Daoy (cell line): ENCODE measurements at places on chromosomes 5 and 9.

DNA sequence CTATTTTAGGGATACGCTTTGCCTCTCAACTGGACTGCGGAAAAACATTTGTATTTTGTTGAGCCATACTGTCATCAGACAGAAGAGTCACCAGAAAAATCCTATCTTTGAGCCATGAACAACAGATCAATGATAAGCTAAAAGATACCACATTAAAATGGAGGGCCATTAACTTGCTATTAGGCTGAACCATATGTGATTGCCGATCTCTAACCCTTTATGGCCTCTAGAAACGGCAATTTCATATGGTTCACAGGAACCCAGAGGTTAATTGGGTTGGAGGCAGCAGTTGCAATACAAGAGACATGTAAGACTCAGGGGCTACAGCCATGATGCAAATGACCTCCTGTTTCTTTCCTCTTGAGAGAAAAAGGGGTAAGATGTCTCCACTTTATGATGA, 69.8 kb downstream of the MYO10 start:
- DNase-seq: no peak

DNA sequence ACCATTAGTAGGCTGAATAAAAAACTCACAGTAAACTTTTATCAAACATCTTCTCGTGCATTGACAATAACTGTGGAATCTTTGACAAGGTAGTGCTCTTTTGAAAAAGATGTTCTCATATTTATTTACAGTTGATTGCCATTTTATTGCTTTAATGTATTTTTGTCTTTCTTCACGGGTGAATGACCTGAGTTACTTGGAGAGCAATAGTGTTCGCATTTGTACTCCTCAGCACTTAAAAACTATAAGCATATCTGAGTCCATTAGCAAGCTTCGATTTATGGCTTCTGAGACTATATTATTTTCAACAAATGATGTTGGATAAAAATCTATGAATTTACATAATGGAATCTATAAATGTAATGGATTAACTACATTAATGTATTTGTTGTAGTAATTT, 1012.3 kb downstream of the CDH9 start:
- no peak for DNase-seq

DNA sequence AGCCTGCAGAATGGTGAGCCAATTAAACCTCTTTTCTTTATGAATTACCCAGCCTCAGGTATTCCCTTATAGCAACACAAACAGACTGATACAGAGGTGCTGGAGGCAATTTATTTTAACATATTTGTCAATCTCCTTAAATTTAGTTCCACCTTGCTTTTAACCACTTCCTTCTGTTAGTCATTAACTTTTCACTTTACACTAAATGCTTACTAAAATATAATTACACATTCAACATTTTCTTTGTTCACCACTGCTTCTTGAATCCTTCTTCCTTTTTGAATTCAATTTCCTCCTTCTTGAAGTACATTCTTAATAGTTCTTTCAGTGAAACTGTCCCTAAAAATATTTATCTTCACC, 39.4 kb downstream of the LYRM7 start:
- DNase-seq: no peak

GRCh38 chr5:142164315-142164714, 55.7 kb downstream of the NDFIP1 start:
- DNase-seq: no peak

GRCh38 chr5:74560245-74560644, 80.3 kb downstream of the ENC1 start:
- no peak for DNase-seq

DNA sequence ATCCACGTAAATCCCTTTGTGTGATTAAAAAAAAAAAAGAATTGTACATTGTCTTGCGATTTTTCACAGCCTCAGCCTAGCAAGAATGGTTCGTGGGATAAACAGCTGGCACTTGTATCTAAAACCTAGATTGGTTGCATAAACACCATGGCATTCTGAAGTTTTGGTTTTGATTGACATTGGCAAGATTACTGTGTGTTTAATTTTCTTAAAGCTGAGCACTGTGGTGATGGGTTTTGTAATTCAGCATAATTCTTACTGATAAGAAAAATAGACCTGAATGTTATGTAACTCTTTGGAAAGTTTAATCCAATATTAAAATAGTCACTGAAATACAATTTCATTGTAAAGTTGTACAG, 23.4 kb upstream of the ANKRD18A start:
- DNase-seq: no peak

DNA sequence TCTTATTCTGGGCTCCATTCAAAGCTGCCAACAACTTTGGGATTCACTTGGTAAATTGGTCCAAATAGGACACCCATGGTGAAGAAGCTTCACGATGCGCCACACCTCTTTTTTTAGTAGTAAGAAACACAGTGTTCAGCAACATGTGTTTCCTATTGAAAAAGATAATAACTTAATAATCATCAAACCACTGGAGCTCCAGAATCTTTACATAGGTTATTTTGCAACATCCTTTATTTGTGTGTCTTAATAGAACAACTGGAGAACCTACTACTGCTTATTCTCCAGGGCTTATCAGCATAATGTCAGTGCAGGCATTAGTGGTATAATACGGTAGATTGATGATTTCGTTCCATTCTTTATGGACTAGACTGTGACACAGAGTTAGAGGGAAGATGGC, 63.3 kb upstream of the DAPK1 start:
- DNase-seq: no peak

- no peak for DNase-seq
Measured at GRCh38 chr9:70069704-70070103, 26.1 kb downstream of the MAMDC2 start.

GRCh38 chr9:126055381-126055985, 271.1 kb upstream of the MVB12B start:
- DNase-seq: peak; percentile 84

- no peak for DNase-seq
Measured at GRCh38 chr5:1658665-1659064, 134.9 kb upstream of the LPCAT1 start.

GRCh38 chr9:14766299-14766698, 43.8 kb upstream of the CER1 start:
- DNase-seq: no peak

DNA sequence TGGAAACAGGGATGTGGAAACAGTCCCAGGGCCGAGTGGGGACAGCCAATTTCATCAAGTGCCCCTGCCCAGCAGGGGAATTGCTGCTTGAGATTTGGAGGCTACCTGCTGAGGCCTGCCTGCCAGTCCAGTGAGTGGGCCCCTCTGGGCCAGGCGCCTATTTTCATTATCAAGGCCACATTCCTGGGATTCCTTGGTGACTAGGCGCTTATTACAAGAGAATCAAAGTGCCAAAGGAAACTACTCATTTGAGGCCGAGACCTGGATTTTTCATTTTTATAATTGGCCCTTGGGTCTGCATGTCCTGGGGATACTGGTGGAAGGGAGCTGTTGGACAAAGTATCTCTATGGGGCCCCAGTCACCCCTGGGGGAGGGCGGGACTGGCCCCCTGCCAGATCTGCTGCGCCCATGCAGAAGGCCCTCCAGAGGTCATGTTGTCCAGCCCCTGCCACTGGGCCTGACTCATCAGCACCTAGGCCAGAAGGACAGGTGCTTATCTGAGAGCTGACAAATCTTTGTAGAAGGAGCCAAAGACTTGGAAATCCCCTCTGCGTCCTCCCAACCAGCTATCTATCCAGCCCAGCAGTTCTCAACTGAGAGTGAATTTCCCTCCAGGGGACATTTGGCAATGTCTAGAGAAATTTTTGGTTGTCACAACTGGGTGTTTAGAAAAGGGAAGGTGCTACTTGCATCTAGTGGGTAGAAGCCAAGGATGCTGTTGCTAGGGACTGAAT, 45.6 kb downstream of the FOXI1 start:
- peak; percentile 86 for DNase-seq

DNA sequence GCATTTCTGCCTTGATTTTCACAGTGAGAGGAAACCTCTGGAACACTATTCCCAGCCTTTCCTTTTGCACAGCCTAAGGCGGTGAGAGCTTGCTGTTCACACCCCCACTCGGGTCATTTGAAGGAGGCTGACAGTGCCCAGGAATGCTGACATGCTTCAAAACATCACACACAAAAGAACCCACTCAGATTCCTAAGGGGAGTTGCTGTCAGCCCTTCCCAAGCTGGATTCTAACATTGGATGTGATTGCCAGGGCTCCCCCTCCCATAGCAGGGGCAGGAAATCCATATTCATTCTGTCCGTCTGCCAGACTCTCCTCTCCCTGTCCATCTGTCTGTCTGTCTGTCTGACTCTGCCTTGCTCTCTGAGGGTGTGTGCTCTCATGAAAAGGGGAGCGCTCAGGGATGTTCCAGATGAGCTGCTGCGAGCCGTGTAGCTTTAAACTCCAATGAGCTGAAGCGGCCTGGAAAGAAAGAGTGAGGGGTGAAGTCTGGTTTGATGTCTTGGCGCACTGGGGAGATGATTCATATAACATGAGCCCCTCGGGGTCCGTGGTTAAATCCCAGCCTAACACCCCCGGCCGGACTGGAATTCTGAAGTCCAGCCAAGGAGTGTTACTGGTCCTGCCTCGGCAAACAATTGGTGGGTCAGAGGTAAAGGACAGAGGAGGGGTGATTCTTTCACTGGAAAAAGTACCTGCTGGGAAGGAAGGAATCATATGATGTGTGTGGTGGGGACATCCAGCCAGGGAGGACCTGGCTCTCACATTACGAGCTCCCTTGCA, 517.0 kb downstream of the CCDC171 start:
- peak; percentile 30 for DNase-seq

GRCh38 chr5:170159101-170159698, 53.5 kb downstream of the FOXI1 start:
- peak; percentile 56 for DNase-seq

GRCh38 chr5:57437976-57438805, 44.4 kb downstream of the ACTBL2 start:
- DNase-seq: no peak

GRCh38 chr5:139745800-139746690, 49.6 kb upstream of the PSD2 start:
- DNase-seq: peak; percentile 96

- no peak for DNase-seq
Measured at GRCh38 chr5:56306433-56307150, 73.5 kb upstream of the ANKRD55 start.

DNA sequence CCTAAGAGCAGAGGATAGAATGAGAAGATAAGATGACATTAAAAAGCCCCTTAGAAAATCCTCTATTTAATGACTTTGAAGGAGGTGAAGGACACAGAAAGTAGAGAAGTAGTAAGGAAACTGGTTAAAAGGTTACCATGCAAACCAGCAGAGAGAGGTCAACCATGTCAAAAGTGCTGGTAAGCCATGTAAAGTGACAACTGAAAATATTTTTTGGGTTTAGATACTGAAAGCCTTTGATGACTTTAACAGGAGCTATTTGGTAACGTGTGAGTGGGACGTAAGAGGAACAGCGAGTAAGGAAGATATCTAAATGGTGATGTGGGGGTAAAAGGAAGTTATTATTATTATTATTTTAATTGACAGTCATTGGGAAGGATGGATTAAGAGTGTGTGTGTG, 56.9 kb downstream of the MACIR start:
- no peak for DNase-seq
